Liver (tissue), 10 donors: ENCODE measurements at places on chromosomes 2 and 18. TPM values are rescaled to one million over a fixed set of nuclear protein-coding genes. Genes with fewer than 3 reads are reported as not detected.

SPP2 gene
- 208 TPM for total RNA-seq

CNOT9 gene
- 24.4 TPM for total RNA-seq

PJVK gene
- total RNA-seq = 0.70 TPM

TTN gene
- 0.28 TPM for total RNA-seq

IL18R1 gene
- total RNA-seq = 4.8 TPM

GREB1 gene
- 6.3 TPM for total RNA-seq

ALPI gene
- not detected for total RNA-seq

TOGARAM2 gene
- total RNA-seq = 0.19 TPM

DNA sequence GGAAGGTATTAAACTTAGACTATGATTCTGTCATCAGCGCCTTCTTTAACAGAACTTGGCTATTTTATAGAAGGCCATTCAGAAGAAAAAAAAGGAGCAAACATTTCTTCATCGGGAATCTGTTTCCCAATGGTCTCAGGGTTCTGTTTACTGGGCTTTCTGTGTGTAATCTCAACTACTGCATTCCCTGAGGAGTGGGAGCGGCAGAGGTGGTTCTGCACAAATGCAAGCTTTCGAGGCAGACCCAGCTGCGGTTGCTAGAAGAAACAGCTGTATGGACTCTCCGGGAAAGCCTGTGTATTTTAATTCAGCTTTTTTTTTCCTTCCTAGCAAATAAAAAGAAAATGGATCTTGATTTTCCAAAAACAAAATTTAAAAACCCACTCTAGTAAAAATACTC, 250.7 kb downstream of the NAPG start:
- DNase-seq = no peak

DNA sequence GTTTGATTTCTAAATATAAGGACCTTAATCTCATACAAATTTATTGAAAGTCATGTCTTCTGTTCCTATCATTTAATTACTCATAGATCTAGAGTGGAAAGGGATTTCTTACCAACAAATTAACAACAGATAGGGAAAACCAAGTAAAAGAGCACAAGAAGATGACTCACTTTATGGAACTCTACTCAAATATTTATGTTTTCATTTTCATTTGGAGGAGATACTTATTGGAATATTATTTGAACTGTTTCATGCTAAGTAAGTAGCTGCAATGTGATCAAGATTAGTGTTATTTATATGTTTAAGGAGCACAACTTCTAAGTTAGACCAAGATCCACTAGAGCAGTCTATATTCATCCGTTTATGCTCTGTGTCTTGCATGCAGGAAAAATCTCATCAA, 1.3 kb downstream of the NT5C1B start:
- no peak for DNase-seq

- no peak for DNase-seq
Measured at GRCh38 chr2:122081751-122082150, 326.3 kb downstream of the TSN start.

DNA sequence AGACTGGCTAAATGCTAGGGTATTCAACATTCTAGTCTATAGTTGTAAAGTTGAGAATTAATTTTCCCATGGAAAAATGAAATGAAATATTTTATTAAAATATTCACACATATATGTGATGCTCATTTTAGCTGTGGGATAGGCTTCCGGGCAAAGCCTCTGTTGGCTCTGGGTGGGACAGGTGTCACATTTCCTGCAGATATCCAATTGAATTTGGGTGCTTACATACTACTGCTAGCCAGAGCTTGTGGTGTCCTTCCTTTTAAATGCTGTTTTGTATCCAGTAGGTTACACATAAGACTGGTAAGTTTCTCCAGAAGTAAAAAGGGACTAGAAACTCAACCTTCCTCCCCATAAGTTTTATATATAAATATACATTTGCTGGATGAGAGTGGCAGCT, 73.8 kb downstream of the RPRM start:
- no peak for DNase-seq

GRCh38 chr2:149586063-149586462, 1.5 kb downstream of the MMADHC start:
- no peak for DNase-seq

DNA sequence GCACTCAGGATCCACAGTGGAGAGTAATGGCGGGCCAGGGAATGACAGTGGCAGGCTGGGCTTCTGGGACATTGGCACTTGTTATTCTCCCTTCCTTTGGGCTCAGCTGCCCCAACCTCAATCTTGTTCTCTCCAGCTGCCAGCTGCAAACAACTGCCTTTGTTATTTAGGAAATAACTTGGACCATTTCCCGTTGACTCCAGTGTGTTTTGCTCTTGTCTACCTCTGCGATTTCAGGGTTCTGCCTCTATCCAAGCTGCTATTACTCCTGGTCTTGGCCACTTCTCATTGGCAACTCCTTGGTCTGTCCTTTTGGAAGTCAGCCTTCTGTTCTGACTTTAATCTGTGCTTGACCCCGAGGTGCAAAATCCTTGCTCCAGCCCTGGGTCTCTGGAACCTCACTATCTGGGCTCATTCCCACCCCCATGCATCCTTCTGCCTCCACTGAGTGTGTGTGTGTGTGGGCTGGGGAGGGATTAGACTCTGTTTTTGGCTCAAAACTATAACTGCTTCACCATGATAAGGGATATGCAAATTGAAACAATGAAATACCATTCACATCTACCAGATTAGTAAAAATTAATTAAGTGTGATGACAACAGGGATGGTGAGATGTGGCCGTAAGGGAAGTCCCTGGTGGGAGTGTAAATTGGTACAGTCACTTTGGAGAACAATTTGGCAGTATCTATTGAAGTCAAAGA, 134.1 kb upstream of the CXCR4 start:
- DNase-seq = no peak

DNA sequence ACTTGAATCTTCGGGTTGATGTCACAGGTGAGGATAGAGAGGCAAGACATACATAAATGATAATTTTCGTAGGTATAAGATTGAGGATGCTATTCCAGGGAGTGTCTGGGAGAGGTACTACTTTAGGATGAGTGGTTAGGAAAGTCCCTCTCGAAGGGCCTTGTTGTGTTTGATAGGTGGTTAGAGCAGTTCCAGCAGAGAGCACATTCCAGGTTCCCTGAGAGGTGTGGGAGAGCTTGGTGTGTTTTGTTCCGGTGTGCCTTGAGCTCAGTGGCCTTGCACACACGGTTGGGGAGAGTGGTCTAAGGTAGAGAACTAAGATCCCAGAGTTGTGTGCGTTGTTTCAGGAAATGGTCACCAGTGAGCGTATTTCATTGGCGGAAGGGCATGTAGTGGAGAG, 191.4 kb downstream of the ZNF407 start:
- no peak for DNase-seq

DNA sequence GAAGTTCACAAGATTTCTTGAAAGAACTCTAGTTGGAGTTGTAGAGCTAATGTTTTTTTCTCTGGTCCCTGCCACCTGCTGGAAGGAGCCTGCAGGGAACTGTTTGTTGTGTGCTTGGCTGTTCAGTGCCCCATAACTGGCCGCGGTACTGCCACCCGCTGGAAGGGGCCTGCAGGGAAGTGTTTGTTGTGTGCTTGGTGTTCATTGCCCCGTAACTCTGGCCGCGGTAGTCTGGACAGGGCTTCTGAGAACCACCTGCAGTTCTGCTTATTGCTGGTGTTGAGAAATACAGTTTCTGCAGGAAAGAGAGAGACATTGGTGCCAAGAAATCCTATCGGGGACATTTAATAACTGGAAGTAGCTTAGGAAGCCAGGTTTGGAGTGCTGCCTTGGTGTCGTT, 58.1 kb downstream of the AGAP1 start:
- DNase-seq = no peak

- no peak for DNase-seq
Measured at GRCh38 chr2:59413751-59414570, 1139.5 kb downstream of the BCL11A start.

DNA sequence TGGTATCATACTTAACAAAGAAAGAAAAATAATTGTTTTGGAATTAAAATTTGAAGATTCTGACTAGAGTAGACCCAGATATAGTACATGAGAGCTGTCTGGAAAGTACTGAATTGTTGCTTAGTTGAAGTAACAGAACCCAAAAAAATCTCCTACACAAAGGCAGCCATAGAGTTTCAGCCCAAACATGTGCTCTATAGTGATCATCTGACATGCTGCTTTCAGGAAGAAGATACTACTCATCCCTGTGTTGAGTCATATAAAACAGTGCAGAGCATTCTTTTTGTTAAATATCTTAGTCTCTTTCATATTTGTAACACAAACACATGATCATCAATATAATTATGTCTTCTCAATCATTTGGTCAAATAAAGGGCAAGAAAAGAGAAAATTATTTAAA, 84.8 kb upstream of the PTPRM start:
- DNase-seq = no peak

- DNase-seq = no peak
Measured at GRCh38 chr2:144619760-144620159, 99.8 kb upstream of the ZEB2 start.

DNA sequence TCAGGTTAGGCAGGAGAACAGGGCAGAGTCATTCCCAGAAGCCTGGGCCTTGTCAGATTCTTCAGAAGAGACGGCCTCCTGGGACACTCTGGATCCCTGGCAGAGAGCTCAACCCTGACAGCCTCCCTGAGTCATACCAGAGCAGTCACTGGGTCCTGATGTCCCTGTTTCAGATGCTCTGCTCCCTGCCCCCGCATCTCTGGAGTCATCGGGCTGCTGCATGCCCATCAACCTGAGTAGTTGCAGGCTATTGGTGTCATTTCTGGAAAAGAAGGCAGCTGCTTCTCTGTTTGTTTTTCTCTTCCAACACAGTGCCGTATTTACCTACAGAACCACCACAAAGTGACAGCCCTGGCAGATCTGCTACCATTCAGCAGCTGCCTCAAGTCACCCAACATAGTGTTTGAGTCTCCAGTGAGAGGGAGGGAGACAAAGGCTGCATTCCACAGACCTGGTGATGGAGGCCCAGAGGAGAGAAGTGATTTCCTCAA, 145.1 kb downstream of the B3GNT2 start:
- no peak for DNase-seq

DNA sequence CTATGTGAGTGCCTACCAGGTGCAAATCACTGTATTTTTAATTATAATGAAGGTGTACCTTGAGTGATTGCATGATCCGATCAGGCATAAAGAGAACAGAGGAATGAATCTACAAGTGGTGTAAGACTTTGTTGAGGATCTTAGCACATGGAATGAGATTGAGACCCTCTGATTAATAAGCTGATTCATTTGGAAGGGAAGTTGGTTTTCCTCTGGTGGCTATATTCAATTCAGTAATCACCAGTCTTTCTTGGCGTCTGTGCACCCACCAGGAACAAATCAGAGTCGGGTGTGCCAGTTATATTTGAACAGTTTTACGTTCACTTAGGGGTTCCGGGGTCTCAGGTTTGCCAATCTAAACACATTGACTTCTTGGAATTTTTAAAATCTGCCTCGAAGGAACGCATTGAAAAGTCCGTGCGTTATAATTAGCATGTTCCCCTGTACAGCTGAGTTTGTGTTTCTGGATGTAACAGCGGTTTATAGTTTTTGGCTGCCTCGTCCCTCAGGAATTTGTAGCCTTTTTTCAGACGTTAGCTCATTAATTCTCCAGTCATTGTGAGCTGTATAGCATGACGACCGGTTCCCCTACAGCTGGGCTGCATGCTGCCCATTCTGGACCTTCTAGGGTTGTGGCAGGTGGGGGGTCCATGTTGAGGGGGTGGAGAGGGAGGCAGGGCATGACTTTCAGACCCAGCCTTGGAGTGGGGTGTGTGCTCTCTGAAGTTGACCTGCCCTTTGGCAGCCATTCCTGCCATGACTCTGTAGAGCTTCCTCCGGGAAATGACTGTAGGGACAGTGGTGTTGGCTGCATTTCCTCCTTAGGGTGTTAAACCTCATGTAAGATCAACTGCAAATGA, 20.3 kb downstream of the MYO1B start:
- DNase-seq = no peak

- DNase-seq = no peak
Measured at GRCh38 chr2:35035883-35036282, 1319.7 kb upstream of the CRIM1 start.

- DNase-seq = no peak
Measured at GRCh38 chr2:179655627-179656026, 205.8 kb downstream of the ZNF385B start.

GRCh38 chr2:189631849-189632248, 29.4 kb upstream of the ASNSD1 start:
- DNase-seq = no peak

- DNase-seq = no peak
Measured at GRCh38 chr2:43592443-43592842, 3.4 kb downstream of the THADA start.
